ENCODE measurements at places on chromosomes 1 and 21.

DNA sequence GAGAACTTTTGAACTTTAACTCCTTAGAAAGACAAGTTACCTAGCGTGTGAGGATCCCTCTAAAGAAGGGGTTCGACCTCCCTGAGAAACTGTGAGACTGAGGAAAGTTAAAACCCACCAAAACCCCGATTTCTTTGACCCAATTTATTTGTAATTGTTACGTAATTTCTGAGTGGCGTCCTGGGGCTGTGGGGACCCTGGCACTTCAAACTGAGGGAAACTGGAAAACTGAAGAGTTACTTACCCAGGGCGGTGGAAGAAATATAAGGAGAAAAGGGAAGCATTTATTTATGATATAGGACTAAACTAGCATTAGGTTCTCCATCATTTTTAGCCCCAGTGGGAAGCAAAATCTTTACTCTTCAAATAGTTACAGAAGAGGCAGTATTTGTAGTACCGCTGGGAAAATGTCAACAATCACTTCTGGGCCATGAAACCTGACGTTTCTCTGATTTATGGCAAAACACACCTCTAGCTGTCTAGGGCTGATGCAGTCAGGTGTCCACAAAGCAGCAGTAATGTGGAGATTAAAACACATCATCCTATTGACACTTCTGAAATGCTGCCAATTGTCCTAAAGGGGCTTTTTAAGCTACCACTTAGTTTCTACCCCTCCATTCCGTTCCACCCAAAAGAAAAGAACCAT, 430 bp downstream of the S100B start:
- no peak for DNase-seq

DNA sequence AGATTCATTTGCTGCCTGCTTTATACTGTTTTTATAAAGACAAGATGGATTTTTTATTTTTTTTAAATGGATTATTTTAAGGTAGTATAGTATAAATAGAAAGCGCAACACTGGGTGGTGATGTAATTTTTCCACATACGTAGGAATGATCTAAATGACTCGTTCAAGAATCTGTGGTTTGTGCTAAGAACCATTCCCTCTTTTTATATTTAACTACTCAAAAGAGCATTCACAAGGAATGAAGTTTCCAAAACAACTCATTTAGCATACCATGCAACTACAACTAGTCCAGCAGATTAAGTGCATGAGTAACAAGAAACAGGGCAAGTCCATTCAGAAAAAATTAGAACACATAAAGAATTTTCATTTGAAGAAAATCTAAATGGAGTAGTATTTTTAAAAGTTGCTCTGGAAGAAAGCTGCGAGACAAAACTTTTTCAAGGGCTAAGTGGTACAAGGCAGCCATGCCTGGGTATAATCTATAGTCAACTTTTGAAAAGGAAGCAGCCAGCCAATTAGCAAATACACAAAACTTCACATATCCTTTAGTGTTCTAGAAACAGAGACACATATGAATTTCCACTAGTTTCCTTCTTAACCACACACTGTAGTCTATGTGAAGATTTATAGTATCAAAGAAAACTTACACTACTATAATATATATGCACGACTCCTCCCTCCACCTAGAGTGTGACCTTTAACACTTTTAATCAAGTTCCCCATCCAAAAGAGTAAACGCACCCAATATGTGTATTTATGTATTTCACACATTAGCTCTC, 23.4 kb downstream of the GTF2B start:
- DNase-seq: no peak

DNA sequence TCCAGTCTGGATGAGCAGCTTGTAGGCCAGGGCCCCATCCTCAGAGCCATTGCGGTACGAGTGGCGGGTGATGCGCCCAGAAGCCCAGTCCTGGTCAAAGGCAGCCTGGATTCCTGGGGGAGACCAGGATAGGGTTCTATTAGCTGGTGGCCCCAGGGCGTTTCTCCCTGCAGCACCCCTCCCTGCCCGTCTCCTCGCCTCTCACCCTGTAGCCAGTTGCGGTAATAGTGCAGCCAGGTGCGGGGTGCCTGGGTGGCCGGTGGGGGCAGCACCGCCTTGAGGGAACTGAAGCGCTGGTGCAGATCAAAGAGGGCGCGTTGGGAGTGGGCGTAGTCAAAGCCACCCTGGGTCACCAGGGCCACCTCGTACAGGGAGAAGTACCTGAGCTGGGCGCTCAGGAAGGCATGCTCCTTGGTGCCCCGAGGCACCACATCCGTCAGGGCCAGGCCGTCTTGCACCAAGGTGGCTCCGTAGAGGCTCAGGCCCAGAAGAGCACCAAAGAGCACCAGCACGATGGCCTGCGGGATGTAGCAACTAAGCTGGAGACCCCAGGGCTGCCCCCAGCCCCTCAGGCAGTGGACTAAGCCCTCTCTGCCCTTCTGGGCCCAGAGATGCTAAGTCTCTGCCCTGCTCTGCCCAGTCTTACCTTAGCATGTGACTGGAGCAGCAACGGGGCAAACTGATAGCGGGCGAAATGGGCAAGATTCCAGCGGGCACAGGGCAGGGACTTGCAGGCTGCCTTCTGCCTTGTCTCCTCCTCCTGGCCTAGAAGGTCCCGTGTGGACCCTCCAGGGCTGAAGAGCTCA, 15.7 kb downstream of the PTCH2 start:
- DNase-seq: no peak

DNA sequence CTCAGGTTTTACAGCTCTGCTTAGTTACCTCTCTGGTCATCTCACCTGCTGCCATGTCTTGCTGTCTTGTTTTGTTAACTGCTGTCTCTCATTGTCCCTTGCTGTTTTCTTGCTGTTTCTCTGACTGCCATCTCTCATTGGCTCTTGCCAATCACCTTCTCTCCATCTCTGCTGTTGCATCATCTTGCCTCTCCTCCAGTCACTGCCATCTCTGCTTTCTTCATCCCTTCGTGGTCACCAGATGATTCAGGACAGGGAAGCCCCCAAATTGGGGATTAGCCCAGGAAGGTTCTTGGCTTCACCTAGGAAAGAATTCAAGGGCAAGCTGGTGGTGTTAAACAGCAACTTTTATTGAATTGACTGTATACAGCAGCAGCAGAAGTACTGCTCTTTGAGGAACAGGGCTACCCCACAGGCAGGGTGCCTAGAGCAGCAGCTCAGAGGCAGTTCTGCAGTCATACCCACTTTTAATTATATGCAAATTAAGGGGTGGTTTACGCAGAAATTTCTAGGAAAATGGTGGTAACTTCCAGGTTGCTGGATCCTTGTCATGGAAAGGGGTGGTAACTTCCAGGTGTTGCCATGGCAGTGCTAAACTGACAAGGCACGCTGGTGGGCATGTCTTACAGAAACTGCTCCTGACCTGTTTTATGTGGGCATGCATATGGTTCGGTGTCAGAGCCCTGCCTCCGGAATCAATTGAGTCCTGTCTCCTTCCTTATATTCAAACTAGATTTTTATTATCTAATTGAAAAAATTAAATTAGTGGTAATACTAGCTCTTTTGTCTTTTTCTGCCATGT, 33.4 kb downstream of the SUCO start:
- no peak for DNase-seq

- DNase-seq: no peak
Observed at GRCh38 chr1:206545351-206545750, 38.0 kb downstream of the RASSF5 start.

DNA sequence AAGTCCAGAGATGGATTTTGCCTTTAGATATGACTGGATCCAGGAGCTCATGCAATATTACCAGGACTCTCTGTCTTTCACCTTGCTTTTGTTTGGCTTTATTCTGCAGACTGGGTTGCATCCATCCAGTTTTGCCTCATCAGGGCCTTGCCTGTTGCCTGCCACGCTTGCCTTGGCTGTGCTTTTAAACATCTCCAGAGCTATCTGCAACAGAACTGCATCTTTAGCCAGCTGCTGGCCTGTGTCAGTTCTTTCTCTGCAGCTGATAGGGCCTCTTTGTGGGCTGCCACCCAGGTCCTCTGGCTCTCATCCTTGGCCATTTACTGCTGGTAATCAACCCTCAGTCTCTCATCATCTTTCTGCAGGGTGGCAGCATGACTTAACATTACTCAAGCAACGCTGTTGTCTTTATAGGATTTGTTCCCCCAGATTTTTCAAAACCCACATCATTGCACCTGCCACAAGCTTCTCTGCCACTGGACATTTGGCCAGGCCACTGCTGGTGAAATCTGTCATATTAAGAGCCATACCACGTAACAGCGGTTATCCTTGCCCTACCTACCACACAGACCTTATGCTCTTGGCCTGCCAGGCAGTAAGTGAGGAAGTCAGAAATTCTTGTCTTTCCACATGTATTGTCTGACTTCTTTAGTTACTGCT, 24.4 kb upstream of the HUNK start:
- no peak for DNase-seq

DNA sequence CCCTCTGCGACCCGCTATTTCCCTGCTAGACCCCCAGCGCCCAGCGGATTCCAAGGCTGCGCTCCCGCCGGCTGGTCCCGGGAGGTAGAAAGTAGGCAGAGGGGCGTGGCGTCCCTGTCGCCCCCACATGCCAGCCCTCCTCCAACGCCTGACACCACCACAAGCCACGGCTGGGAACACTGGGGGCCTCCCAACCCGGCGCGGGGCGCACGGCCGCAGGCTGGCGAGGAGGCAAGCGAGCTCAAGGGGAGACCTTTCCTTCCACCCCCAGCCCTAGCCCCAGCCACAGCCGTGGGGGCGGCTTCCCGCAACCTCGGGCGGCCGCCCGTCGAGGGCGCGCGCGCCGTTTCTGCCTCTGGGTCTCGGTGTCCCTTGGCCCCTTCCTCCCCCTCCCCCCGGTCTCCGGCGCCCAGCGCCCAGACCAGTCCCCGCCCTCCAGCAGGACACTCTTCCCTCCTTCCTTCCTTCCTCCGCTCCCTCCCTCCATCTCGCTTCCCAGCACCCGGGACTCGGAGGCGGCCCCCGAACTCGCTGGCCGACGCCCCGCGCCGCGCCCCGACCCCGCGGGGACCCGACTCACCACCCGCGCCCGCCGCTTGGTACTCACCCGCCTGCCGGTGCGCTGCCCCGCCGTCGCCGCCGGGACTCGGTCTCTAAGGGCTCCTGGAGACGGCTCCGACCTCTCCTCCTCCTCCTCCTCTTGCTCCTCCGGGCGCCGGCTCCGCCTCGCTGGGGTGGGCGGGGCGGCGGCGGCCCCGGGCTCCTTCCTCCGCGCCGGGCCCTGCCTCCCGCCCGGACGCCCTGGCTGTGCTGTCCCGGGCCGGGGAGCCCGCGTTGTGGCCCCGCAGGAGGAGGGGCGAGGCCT, at the start of gene GNG12:
GNG12 (minus strand) TSS at position 731 of the 865 bp plus-strand sequence. CDS start 125,781 bp downstream, outside the sequence.
- no peak for DNase-seq

GRCh38 chr21:42350318-42350910, 380 bp downstream of the TFF2 start:
- no peak for DNase-seq

DNA sequence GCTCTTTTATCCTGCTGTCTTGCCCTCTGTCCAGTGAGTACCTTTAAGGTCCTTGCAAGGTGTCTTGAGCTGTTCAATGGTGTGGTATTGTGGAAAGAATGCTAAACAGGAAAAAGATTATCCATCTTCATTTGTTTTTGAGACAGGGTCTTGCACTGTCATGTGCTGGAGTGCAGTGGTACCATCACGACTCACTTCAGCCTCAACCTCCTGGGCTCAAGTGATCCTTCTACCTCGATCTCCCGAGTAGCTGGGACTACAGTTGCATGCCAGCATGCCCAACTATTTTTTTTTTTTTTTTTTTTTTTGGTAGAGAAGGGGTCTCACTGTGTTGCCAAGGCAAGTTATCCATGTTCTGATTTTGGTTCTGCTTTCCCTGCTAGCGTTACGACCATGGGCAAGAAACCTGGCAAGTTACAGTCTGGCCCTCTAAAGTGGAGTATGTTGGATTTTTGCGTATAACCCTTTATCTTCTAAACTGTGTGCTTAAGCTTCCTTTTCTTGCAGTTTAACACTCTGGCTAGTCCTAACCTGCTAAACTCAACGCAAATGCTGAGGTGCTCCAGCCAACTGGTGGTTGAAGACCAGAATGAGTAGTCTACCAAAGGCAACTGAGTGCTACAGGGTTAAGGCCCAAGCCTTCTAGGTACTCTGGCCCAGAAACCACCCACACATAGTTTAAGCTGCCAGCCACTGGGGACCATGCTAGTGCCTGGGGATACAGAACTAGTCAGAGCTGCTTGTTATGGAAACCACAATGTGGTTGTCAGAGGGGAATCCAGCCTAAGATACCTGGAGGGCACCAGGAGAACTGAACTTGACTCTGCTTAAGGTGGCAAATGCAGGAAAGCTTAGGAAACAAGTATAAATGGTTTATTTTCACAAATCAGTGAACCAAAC, 7.9 kb downstream of the RPL11 start:
- DNase-seq: no peak

- no peak for DNase-seq
Observed at GRCh38 chr1:91526496-91526895, 25.8 kb downstream of the CDC7 start.

GRCh38 chr1:219434285-219434922, 178.5 kb downstream of the ZC3H11B start:
- DNase-seq: no peak

DNA sequence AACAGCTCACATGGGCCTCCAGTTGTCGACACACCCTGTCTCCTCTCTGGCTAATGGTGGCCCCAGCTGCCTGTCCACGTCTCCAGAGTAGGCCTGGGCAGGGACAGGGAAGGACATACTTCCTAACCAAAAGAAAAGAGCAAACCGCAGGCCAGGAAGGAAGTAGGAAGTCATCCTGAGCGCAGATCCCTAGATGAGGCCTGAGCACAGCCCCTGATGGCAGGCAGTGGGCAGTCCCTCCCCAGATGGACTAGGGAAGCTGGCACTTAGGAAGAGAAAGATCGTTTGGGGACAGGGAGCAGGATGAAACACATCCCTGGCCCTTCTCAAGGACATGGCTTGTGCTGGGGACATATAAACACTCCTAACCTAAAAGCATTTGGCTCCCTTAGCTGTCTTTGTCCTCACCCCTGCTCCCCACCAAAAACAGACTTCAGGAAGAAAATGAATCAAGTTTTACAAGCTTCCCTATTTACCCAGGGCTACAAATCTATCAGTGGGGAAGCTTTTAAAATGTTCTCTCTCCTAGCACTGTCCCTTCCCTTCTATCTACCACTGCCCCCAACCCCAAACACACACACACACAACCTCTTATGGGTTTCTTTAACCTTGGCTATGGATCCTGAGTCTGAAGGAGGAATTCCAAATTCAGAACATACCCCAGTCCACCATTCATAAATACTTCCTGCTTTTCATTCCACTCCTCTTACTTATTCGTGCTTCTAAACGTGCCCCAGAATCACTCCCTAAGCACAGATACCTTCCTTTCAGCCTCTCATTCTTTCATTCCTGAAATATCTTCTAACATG, 21.1 kb downstream of the SSBP3 start:
- DNase-seq: no peak

GRCh38 chr1:207342332-207342731, 20.9 kb downstream of the CD55 start:
- DNase-seq: no peak

- DNase-seq: no peak
Observed at GRCh38 chr1:61426885-61427284, 298.1 kb downstream of the TM2D1 start.

DNA sequence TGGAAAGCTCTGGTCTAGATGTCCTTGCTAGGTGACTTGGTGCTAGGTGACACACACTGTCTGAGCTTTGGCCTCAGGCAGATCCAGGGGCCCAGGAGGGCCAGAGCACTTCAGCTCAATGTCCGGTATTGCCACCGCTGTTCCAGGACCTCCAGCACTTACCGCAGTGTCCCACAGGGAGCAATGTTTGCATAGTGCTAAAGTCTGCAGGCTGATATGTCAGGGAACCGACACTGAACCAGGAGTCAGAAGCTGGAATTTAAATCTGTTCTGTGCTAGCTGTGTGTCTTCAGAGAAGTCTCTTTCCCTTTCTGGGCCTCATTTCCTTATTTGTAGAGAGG, 19.3 kb downstream of the DHCR24 start:
- DNase-seq: no peak

- DNase-seq: no peak
Observed at GRCh38 chr1:9376886-9377333, 84.2 kb downstream of the SPSB1 start.

GRCh38 chr1:51301844-51302162, 28.6 kb downstream of the TTC39A start:
- DNase-seq: no peak

Measured in central memory CD8-positive, alpha-beta T cell (primary cell).